ENCODE measurements at places on chromosomes 12 and 14.
A peak's percentile ranks its signal among the peaks of the same experiment; 100 is the strongest.

DNA sequence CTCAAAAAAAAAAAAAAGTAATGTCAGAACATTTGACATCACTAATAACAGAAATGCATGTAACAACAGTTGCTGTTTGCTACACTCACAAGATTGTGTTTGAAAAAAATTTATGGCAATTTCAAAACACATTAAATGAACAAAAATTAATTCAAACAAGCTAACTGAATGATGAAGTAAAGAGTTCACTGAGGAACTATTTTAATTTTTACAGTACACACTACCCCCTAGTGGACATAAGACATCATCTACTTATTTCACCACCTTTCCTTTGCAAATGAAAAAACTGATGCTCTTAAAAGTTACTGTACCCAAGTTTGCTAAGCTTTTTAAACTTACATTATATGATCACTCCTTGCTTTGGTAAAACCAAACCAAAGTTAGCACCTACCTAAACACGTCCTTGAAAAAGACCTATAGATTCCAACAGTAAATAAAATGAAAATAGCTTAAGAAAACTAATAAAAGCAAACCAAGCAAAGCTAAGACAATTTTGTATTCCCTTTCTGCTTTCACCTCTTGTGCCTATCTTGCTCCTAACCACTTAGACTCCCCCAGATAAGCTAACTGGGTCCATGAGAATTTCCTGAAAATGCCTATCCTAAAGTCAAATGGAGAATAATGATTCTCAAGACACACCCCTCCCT lies 22.2 kb downstream of the UBE2N start:
- no peak overlapping the region for H3K4me3 ChIP-seq
- H3K27ac ChIP-seq: no peak overlapping the region
- peaks cover 14% of the 10 kb centered on the region for H3K36me3 ChIP-seq
- DNase-seq: no peak
- no peaks in the 10 kb centered on the region for H3K27me3 ChIP-seq

DNA sequence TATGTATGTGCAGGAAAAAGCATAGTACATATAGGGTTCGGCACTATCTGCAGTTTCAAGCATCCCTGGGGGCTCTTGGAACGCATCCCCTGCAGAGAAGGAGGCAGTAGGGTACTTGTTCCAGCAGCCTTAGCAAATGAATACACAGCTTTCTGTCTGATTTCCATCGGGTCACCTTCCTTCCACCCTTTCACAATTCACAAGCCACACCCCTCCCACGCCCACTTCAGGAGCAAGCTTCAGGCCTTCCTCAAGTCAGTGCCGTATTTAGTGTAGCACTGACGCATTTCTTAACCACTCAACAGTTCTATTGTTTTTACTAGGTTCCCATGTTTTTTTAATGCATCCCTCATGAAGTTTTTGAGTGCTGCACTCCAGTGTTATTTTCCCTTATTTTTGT lies 64.2 kb downstream of the CLMN start:
- H3K4me3 ChIP-seq: no peak overlapping the region
- peaks cover 6% of the 10 kb centered on the region for H3K27me3 ChIP-seq
- H3K27ac ChIP-seq: no peak overlapping the region

- H3K27ac ChIP-seq: peak within 1 kb of the TSS; percentile 85
- DNase-seq: peak; percentile 24
- peaks cover 47% of the 10 kb centered on the region for H3K4me1 ChIP-seq
- peak within 1 kb of the TSS; percentile 71 for H3K4me3 ChIP-seq
- no peaks in the 10 kb centered on the region for H3K27me3 ChIP-seq
- peaks cover 4% of the 10 kb centered on the region for H3K36me3 ChIP-seq
These were observed at the start of gene IFI27 for GRCh38 chr14:94110552-94111181. Gene IFI27, plus strand, starts transcription at chr14:94110736.

GRCh38 chr12:42462486-42462885 lies 127.1 kb downstream of the PRICKLE1 start:
- H3K27ac ChIP-seq: no peak overlapping the region
- no peaks in the 10 kb centered on the region for H3K27me3 ChIP-seq
- no peak for DNase-seq
- no peaks in the 10 kb centered on the region for H3K4me1 ChIP-seq

DNA sequence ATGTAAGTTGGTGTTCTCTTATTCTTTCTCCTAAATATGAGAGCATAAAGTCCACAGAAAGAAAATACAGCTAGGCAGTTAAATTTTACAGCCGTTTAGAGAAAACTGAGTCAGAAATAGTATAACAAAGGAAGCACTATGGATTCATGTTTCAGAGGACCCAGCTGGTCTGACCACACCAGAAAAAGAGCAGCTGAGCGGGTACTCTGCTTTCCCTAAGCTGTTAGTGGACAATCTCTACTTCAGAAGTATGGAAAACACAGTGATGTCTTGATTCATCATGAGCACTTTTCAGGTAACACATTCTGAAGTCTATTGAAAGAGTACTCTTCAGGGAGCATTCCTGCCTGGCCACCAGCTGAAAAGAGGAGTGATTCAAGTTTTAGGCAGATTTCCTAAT lies 12.4 kb downstream of the PPM1H start:
- no peak overlapping the region for H3K27ac ChIP-seq
- no peak for DNase-seq
- no peaks in the 10 kb centered on the region for H3K4me1 ChIP-seq
- no peaks in the 10 kb centered on the region for H3K36me3 ChIP-seq
- H3K27me3 ChIP-seq: peaks cover 9% of the 10 kb centered on the region

DNA sequence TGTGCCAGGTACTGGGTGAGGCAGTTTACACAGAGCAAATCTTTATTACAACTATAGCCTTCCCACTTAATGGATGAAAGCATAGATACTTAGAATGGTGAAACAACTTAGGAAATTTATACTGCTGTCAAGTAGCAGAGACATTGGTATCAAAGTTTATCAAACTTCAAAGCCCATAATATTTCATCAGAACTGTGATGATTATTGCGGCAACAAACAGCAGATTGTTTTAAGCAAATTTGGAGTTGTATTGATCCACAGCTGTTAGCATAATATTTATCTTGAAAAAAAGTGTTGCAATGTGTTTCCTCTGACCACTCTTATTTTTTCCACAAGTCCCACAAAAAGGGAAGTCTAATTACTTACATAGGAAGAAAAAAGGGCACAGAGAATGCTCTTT lies 2.0 kb upstream of the SLCO1B3 start:
- DNase-seq: no peak
- no peak overlapping the region for H3K4me3 ChIP-seq
- H3K36me3 ChIP-seq: no peaks in the 10 kb centered on the region
- H3K27me3 ChIP-seq: no peaks in the 10 kb centered on the region

- H3K4me3 ChIP-seq: peak overlapping the region; percentile 69
- H3K4me1 ChIP-seq: peaks cover 43% of the 10 kb centered on the region
- H3K36me3 ChIP-seq: peaks cover 5% of the 10 kb centered on the region
- peak overlapping the region; percentile 96 for H3K27ac ChIP-seq
- peak; percentile 56 for DNase-seq
- no peaks in the 10 kb centered on the region for H3K27me3 ChIP-seq
These were observed 130.3 kb upstream of the FUT8 start for GRCh38 chr14:65281991-65282895.

GRCh38 chr14:30387871-30388270 lies 171.1 kb upstream of the G2E3 start:
- H3K4me1 ChIP-seq: no peaks in the 10 kb centered on the region
- peaks cover 15% of the 10 kb centered on the region for H3K27me3 ChIP-seq
- no peak overlapping the region for H3K4me3 ChIP-seq
- H3K36me3 ChIP-seq: no peaks in the 10 kb centered on the region
- no peak overlapping the region for H3K27ac ChIP-seq
- DNase-seq: no peak

DNA sequence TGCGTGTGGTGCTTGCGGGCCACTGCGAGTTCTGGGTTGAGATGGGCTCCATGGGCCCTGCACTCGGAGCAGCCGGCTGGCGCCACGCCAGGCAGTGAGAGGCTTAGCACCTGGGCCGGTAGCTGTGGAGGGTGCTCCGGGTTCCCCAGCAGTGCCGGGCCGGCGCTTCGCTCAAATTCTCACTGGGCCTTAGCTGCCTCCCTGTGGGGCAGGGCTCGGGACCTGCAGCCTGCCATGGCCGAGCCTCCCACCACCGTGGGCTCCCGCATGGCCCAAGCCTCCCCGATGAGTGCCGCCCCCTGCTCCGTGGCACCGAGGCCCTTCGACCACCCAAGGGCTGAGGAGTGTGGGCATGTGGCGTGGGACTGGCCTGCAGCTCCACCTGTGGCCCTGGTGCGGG lies 375.7 kb downstream of the NELL2 start:
- no peak for DNase-seq
- H3K4me3 ChIP-seq: no peak overlapping the region
- no peaks in the 10 kb centered on the region for H3K27me3 ChIP-seq
- no peaks in the 10 kb centered on the region for H3K36me3 ChIP-seq
- H3K4me1 ChIP-seq: no peaks in the 10 kb centered on the region
- no peak overlapping the region for H3K27ac ChIP-seq

GRCh38 chr12:48859607-48860006 lies 6.1 kb downstream of the RND1 start:
- H3K36me3 ChIP-seq: no peaks in the 10 kb centered on the region
- H3K27me3 ChIP-seq: peaks cover 20% of the 10 kb centered on the region
- no peak overlapping the region for H3K4me3 ChIP-seq
- no peak overlapping the region for H3K27ac ChIP-seq
- DNase-seq: no peak
- peaks cover 10% of the 10 kb centered on the region for H3K4me1 ChIP-seq

GRCh38 chr14:98035396-98035795 lies 1236.6 kb downstream of the BCL11B start:
- no peak overlapping the region for H3K27ac ChIP-seq
- H3K27me3 ChIP-seq: no peaks in the 10 kb centered on the region
- DNase-seq: no peak
- no peak overlapping the region for H3K4me3 ChIP-seq

GRCh38 chr14:91872011-91872501 lies 4.7 kb upstream of the TC2N start:
- H3K36me3 ChIP-seq: peaks cover 14% of the 10 kb centered on the region
- H3K27ac ChIP-seq: peak overlapping the region; percentile 97
- peaks cover 96% of the 10 kb centered on the region for H3K4me1 ChIP-seq
- no peaks in the 10 kb centered on the region for H3K27me3 ChIP-seq
- peak overlapping the region; percentile 75 for H3K4me3 ChIP-seq

DNA sequence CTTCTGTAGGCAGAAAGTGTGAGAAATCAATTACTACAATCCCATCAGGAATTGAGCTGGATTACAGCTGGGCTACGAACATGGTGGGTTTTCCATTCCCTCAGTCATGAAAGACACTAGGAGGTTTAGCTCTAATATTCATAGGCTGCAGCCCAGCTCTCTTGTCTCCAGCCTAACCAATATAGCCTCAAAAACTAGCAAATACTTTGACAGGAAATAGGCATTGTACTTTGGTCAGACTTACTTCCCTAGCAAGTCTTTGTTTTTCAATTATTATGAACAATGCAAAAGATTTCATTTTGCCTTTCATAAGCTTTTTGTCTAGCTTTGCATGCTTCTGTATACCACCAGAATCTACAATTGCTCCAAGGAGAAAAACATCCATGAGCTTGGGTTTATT lies 296.2 kb downstream of the GPHN start:
- no peak overlapping the region for H3K4me3 ChIP-seq
- no peak for DNase-seq
- no peaks in the 10 kb centered on the region for H3K4me1 ChIP-seq
- peaks cover 1% of the 10 kb centered on the region for H3K36me3 ChIP-seq
- no peaks in the 10 kb centered on the region for H3K27me3 ChIP-seq

- no peak for DNase-seq
- H3K36me3 ChIP-seq: no peaks in the 10 kb centered on the region
- H3K27ac ChIP-seq: no peak overlapping the region
These were observed 136.8 kb upstream of the NTF3 start for GRCh38 chr12:5295151-5295550.

DNA sequence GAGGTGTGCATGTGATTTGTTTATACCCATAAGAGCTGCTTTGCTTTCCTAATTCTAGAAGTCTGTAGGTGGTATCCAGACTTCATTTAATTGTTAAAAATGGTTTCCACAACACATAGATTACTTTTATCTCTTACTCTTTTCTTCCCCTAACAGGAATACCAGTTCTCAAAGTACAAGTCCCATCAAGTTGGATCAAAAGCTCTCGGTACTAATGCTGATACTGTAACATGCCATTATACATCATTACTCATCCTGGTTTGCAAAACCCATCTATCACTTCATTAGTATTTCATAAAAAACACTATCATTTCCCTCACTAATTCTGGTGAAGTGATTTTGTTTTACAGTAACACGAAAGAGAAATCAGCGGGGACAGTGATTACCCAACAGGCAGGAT lies 94.3 kb downstream of the PPP2R5E start:
- peaks cover 33% of the 10 kb centered on the region for H3K36me3 ChIP-seq
- no peaks in the 10 kb centered on the region for H3K27me3 ChIP-seq
- no peak overlapping the region for H3K27ac ChIP-seq
- H3K4me3 ChIP-seq: no peak overlapping the region
